ENCODE measurements at places on chromosomes 7 and 10.

- no peak for DNase-seq
Measured at GRCh38 chr10:104587751-104588150, 53.3 kb upstream of the SORCS3 start.

DNA sequence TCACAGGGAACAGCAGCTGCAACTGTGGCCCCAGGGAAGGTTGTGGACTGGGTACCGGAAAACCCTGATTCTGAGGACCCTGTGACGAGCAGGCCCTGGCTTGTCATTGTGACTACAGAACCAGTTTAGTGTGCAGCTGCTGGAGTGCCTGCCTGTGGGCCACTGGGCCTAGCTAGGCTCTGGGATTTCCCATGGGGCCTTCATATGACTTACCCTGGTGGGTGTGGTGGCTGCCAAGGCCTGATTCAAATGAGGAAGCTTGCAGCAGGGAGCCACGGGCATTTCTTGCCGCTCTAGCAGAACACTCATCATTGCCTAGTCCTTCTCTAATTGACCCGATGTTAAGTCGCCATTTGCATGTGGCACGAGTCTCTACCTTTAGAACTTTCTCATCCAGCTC, 14.7 kb upstream of the CAMK2G start:
- DNase-seq: no peak

DNA sequence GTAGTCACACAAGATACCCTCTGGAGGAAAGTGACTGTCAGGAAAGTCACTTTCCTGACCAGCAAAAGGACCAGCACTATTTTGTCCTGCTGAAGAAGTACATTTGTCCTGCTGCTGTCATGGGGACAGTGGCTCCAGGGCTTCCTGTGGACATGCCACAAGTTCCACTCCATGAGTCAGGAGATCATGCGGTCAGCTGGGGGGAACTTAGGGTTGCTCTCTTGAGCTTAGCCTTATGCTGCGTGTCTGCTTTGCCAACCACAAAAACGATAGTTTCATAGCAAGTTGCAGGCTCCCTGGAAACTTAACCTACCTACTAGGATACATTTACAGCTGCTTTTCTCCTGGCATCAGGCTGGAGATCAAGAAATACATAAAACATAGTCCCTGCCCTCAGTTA, 19.8 kb upstream of the ALOX5 start:
- no peak for DNase-seq

DNA sequence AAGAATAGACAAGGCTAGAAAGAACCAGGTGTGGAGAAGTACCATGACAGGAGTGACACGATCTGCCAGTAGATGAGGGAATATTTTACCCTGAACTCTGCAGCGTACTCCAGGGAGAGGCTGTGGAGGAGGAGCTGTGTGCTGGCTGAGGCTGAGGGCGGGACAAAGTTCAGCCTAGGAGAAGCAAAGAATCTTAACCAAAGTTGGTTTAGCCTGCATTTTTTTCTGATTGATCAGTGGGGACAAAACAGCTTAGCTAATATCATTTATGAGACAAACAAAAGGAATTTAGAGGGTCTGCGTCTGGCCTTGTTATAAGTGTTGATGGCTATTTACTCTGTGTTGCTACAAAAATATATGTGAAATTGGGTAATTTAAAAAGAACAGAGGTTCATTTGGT, 5.2 kb upstream of the NPSR1 start:
- DNase-seq: no peak

DNA sequence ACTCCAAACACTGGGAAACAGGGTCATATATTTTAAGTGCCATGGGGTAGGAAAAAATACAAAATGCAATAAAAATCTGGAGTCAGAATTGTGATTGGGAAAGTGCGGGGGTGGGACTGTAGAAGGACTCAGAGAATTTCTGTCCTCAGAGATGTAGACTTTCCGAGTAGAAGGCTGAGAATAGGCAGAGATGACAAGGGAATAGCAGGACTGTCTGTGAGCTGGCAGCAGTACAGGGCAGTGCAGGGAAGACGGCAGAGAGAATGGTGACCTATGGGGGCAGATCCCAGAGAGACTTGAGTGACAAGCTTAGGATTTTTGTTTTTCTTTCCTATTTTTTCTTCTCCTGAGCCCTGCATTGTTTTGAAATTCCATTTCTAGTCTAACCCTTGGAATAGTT, 127.6 kb downstream of the SLC16A9 start:
- no peak for DNase-seq

- DNase-seq: no peak
Measured at GRCh38 chr7:36652431-36652830, 71.9 kb downstream of the AOAH start.

GRCh38 chr10:48885376-48885775, 54.3 kb downstream of the LRRC18 start:
- peak; percentile 22 for DNase-seq

- no peak for DNase-seq
Measured at GRCh38 chr7:145534301-145534700, 582.3 kb upstream of the CNTNAP2 start.

DNA sequence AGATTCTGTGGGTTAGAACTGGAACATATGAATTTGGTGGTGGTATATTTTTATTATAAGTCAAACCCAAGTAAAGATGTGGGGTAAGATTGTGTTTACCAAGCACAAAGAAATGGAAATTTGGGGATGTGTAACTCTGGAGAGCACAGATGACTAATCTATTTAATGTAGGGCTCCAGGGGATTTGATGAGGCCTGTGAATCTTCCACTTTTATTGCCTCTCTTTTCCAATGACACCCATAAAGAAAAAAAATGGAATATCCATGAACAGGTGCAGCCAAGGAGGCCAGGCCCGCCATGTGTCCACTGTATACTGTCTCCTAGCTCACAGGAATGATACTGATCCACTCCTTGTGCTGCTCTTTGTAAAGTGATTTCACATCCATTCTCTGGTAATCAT, 2.8 kb downstream of the SRGN start:
- no peak for DNase-seq

- DNase-seq: no peak
Measured at GRCh38 chr7:40694026-40694809, 559.4 kb downstream of the SUGCT start.

DNA sequence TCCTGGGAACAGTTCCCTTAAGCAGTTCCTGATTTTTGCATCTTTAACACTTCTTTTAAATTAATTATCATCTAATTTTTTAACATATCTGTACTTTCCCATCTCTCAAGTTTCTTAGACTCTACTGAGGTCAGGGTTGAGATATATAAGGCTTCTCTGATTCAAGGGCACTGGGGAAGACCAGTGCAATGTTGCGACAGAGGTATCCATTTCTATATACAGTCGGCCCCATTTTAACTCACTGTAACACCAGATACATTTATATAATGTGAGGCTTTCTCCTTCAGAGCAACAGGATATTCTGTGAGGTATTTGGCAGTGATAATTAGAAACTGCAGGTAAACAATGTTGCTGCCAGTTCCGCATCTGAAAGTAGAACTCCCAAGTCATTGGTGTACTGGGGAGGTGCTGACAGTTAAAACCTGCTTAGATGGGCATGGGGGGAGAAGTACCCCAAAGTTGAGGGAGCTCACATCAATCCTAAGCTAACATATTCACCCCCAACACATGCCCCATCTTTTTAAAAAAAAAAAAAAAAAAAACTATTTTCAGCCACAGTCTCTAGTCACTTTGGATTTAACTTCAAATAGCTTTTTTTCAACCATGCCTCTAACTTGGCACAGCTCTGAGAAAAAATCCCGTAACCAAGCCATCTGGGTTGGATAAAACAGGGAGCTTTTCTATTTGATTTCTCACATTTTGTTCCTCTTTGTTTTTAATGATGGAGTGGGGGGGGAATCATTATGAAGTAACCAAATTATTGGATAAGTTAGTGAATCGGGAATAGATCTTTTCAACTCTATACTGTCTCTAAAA, 62.9 kb downstream of the REEP3 start:
- no peak for DNase-seq

DNA sequence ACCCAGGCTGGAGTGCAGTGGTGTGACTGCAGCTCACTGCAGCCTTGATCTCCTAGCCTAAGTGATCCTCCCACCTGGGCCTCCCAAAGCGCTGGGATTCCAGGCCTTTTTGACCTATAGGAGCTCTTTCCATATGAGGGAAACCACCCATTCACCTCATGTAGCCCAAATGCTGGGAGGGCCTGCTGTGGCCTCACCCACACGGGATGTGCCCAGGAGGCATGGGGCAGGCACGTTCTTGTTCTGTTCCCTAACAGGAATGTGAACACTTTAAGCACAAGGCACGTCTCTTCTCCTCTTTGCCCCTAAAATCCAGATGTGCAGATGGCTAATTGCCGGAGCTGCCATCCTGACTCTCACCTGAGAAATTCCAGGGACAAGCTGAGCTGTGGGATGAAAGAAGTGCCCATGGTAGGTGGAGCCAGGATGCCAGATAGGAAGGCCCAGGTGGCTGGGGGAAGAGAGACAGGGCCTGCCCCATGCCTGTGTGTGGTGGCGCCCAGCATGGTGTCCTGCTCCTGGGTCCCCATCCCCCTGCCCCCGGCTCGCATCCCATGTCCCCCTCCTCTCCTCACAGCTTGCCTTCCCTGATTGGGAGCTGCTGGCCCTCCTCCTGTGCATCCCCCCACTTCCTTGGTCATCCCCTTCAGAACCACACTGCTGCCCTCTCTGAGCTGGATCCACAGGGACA, 17.3 kb downstream of the CAMK2B start:
- DNase-seq: no peak

DNA sequence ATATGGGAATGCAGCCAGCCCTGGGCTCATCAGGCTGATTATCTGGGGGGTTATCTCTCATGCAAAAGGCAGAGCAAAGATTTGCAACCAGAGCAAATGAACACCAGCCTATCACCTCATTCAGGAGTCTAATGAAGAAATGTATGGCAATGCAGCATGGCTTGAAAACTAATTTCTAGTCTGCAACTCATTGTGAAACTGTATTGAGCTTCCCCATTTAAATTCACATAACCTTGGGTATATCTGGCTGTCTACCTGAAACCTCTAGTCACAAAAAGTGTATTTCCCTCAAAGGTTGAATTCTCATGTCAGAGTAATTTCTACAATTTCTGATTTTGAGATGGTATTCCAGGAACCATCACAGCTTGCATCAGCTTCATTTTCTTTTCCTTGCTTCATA, 240.0 kb downstream of the SDHAF3 start:
- DNase-seq: no peak

DNA sequence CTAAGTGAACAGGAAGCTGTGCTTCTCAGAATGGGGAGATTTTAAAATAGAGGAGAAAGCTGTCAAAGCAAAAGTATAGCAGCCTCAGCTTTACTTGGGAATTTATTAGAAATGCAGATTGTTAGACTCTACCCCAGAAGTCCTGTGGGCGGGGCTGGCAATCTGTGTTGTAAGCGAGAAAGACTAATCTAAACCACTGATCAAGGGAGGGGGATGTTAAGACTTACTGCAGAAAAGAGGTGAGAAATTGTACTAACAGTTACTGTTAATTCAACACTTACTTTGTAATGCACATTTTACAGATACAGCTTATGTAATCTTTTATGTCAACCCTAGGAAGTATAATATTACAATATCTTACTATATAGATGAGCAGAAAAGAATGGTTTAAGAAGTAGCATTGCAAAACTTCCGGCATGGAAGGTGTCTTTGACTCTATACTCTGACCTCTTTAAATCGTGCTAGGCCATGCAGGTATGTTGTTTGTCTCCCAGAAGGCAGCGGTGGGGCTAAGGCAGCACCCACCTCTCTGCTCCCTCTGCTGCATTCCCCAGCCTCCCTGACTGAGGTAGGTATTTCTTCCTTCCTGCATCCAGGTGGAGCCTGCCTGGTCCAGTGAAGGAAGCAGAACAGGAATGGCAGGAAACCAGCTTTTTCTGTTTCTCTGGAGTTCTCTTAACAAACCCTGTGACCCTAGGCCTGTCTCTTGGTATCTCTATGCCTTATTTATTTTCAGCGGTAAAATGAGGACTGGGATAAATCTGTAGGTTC, 462.2 kb downstream of the AUTS2 start:
- DNase-seq: peak; percentile 48

DNA sequence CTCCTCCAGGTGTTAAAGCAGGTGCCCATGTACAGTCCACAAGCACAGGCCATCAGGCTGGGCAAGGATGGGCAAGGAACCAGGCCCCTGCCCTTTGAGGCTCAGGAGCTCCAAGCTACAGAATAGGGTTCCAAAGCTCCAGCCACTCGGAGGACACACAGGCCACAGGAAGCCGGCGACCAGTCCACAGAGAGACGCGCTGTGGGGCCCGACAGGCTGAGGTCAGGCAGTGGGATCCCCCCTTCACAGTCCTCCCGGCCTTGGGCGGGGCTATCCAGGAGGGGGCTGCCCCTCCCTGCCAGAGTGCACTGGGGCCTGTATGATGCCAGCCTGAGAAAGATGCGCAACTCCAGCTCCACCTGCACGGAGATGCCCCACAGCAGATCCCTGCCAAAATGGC, 34.0 kb downstream of the MAD1L1 start:
- no peak for DNase-seq

DNA sequence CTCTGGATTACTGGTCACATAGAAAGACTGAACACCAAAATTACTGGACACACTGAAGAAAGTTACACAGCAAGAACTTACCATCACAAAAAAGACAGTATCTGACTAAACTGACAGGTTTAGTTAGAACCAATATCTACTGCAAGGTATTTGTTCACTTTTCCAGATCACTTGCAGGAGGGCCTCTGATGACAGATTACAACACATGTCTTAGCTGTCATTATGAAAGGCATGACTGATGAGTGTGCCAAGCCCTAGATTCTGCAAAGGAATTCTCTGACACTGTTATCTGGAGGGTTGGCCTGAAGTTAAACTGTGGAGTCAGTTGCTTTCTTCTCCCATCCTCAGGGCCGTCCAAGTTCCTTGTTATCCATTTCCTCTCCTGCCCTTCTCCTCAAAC, 242.7 kb downstream of the KIF20B start:
- DNase-seq: no peak

DNA sequence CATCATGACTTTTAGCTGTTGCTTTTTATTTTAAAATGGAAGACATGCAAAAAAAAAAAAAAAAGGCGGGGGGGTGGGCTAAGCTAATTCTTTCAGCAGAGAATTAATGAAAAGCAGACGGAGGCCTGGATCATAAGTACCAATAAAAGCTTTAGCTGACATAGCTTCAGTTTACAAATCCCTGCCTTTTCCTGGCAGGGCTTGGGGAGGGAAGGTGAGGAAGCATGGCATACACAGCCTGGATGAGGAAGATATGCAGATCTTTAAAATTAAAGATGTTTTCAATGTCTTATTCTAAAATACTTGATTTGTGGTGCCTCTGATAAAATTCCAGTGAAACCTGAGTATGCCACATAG, 57.0 kb downstream of the ICA1 start:
- DNase-seq: peak; percentile 80

GRCh38 chr7:7516156-7516555, 19.5 kb downstream of the COL28A1 start:
- no peak for DNase-seq

- no peak for DNase-seq
Measured at GRCh38 chr7:157522954-157523353, 186.2 kb downstream of the DNAJB6 start.

GRCh38 chr7:92359801-92360200, 87.5 kb upstream of the GATAD1 start:
- no peak for DNase-seq

- no peak for DNase-seq
Measured at GRCh38 chr7:17696422-17696821, 243.9 kb downstream of the SNX13 start.

Measured in NCI-H82 (cell line).